ENCODE measurements at places on chromosomes 5 and 9.
A peak's percentile ranks its signal among the peaks of the same experiment; 100 is the strongest.

- no peak for DNase-seq
These were observed 110.7 kb downstream of the PLK2 start for GRCh38 chr5:58348996-58349728.

DNA sequence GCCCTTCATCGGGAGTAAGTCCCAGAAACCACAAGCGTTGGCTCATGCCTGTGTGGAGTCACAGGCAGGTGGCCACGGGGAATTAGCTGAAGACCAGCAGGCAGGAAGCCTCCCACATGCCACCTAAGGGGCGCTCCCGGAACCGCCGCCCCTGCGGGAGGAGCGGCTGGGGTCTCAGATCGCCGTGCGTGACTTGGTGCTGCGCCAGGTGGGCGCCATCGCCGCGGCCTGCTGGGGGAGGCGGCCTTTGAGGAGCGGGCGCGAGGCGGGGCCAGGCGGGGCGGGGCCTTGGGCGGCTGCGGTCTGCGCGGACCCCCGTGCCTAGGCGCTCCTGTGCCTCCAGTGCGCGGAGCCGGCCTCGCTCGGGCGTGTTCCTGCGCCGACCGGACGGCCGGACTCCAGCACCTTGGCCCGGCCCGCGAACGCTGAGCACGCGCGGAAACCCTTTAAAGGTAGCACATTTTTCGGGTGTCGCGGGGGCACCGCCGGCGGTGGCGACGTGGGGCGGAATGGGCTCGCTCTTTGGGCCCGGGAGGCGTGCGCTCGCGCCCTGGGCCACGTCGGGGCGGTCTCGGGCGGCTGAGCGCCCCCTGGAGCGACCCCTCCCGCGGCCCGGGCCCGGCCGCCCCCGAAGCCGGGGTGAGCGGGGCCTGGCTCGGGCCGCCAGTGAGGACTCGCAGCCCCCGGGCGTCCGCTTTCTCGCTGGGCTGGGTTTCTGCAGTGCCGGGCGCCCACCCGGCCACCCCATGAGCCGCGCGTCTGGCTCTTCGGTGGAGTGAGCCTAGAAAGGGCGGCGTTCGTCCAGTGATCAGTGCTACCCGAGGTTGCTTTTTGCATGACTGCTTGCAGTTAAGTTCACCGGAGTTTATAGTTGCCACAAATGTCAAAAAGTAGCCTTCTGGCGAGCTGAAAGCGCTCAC lies 24.5 kb downstream of the LECT2 start:
- DNase-seq, result peak; percentile 21

DNA sequence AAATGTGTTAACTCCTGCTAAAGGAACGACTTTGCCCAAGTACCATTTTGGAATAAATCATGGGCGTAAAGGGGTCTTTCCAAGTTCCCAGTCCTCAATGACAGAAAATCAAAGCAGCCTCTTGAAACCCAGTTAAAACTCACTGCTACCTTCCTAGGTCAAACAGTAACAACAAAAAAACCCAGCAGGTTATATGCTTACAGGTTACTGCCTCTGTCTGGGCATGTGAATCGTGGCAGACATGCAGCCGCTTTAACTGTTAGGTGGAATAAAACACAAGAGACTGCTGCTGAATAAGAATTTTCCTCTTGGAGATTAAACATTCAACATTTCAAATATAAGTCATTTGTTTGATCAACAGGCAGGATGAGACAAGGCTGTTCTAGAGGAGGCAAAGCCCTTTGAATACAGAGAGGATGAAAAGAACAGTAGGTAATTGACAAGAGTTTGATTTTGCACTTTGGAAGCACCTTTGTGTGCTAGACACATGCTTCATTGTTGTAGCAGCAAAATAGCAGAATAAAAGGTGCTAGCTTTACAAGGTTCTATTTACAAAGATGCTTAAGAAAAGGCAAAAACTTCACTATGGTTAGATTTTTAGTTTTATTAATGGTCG lies 319.4 kb downstream of the NDUFS4 start:
- DNase-seq, result no peak

GRCh38 chr5:10856683-10857337 lies 95.8 kb upstream of the DAP start:
- peak; percentile 12 for DNase-seq

GRCh38 chr5:24331531-24331930 lies 313.2 kb downstream of the CDH10 start:
- no peak for DNase-seq

DNA sequence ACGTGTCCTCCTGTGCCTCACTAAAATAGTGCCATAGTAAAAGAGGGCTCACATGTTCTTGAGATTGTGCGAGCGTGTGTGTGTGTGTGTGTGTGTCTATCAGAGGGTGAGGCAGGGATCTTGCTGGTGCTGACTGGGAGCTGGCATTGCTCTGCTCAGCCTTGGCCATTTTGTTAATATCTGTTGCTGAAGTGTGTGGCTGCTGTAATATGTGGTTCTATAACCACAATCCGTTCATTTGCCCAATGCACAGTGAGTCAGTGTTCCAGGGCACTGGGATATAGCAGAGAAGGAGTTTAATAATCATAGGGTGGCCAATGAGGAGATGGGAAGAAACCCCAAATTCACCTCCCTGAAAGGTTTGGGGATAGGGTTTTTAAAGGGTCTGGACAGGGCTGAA lies 61.3 kb downstream of the RASGRF2 start:
- no peak for DNase-seq

DNA sequence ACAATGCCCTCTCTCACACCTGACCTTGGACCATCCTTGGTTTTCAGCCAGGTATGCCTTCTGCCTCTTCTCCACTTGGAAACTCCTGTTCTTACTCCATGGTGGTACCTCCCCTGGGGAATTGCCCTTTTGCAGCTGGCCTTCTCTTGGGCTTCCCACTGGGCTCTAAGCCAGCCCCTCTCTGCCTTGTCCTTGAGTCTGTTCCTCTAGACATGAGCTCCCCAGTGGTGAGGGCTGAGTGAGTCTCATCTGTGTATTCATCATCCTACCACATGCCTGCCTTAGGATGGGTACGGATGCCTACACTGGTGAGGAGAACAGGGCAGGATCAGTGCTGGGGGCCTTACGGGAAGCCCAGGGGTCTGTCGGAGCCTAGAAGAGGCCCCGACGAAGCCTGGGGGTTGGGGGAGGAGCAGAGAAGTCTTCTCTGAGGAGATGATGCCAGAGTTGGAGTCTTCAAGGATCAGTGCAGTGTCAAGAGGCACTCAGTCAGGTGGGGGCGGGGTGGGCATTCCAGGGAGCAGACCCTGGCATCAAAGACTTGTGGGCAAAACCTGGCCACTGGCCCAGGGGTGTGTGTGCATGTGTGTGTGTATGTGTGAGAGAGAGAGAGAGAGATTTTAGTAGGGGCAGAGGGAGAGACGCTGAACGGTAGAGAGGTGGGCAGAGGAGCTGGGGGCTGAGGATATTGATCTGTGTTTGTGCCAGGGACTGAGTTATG lies 5.2 kb upstream of the CRB2 start:
- DNase-seq, result no peak

- DNase-seq, result no peak
These were observed 9.9 kb downstream of the FRMPD1 start for GRCh38 chr9:37660691-37661090.

- DNase-seq, result no peak
These were observed 185.5 kb downstream of the HSD17B3 start for GRCh38 chr9:96116275-96117064.

- no peak for DNase-seq
These were observed 330.0 kb downstream of the ARRDC3 start for GRCh38 chr5:91052977-91053740.

DNA sequence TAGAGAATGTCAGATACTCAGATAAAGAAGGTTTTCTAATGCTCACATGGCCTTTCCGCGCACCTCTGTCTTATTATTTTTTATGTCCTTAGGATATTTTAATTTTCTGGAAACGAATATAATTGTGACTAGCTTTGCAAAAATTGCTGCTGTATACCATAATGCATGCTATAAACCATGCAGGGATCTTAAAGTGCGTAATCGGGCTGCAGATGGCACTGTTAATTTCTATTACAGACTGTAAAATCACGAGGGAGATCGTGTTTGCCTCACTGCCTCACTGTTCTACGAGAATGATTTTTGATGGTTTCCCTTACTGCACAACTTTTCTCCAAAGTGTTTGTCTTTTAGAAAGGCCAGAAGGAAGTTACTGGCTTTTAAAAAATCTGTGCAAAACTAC lies 356.1 kb downstream of the TUSC1 start:
- no peak for DNase-seq

GRCh38 chr5:42131081-42131480 lies 206.0 kb downstream of the FBXO4 start:
- no peak for DNase-seq

- no peak for DNase-seq
These were observed 21.3 kb upstream of the FAM13B start for GRCh38 chr5:138054206-138054605.

- no peak for DNase-seq
These were observed 108.2 kb upstream of the VCAN start for GRCh38 chr5:83363111-83363885.

DNA sequence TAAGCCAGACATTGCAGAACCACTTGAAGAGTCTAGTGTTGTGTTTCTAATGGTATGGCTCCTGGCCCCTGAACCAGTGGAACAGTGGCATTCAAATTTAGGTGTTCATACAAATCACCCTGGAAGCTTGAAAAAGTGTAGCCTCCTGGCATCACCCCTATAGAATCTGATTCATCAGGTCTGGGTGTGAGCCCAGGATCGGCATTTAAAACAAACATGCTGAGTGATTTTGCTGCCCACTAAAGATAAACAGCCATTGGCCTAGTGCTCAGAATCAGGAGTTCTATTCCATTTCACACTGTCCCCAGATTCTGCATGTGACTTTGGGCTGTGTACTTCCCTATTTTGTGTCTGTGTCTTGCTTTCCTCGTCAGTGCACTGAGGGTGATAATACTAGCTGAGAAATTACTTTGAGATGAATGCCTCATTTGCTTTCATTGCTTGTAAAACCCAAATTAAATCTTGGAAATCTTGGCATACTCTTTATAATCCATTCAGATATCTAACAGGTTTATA lies 241.5 kb upstream of the CLINT1 start:
- DNase-seq, result no peak

GRCh38 chr5:35205186-35205585 lies 25.1 kb downstream of the PRLR start:
- DNase-seq, result no peak

All from NCI-H1105 (cell line).